ENCODE measurements at places on chromosomes 12 and 14.

DNA sequence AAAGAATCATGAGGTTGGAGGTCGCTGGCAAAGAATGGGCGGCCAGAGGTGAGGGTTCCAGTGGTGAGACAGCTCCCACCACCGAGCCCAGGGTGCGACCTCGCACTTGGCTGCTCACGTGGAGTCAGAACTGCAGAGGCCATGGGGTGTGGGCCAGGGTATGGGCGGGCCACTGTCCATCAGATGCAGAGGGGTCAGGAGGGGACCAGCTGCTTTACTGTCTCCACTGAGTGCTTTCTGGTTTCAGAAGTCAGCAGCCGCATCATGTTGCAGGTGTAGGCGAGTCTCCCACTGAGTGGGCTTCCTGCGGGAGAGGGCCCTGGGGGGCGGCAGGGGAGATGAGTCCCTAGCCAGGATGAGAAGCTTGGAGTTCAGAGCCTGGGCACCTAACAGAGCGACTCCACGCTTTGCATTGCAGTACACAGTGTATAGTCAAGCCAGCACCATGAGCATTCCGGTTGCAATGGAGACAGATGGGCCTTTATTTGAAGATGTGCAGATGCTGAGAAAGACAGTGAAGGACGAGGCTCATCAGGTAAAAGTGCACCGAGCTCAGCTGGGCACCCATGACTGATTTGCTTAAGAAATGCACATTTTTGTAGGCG lies 46.9 kb upstream of the DYNC1H1 start:
- no peaks in the 10 kb centered on the region for H3K27me3 ChIP-seq
- peak overlapping the region; percentile 7 for H3K27ac ChIP-seq
- H3K4me3 ChIP-seq, result no peak overlapping the region
- peaks cover 55% of the 10 kb centered on the region for H3K36me3 ChIP-seq

DNA sequence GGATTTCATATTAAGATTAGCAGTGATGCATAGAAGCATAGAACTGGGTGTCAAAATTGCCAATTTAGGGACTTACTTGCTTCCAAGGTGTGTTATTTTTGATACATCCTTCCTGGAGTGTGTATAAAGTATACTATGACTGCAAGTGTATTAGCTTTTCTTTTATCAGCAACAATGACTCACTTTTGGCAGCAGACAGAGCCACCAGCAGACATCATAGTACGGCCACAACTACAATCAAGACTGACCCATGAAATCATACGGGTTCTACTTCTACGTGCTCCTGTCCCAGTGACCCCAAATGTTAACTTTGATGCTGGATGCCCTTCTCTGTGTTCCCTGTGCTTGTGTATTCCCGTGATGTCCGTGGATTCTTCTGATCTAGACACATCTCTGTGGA lies 443.9 kb downstream of the TMEM132D start:
- no peaks in the 10 kb centered on the region for H3K36me3 ChIP-seq
- no peaks in the 10 kb centered on the region for H3K4me1 ChIP-seq
- DNase-seq, result no peak

- H3K4me1 ChIP-seq, result no peaks in the 10 kb centered on the region
- H3K36me3 ChIP-seq, result no peaks in the 10 kb centered on the region
- H3K27me3 ChIP-seq, result no peaks in the 10 kb centered on the region
- no peak overlapping the region for H3K4me3 ChIP-seq
- no peak for DNase-seq
These were observed 56.5 kb upstream of the PPFIA2 start for GRCh38 chr12:81815611-81816010.

DNA sequence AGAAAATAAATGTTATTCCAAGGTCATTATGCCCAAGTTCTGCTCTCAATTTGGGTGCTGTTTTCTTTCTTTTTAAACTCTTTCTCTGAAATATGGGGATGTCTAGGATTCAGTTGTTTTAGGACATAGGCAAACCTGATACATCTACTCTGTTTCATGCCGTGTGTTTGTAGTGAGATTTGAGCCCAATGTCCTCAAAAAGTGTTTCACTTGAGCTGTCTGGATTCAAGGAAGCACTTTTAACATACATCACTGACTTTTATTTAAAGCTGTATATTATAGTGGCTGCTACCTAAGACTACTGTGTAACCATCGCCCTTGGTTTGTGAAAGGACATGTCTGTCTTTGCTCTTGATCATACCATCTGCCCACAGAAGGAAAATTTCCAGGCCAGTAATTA lies 709.3 kb upstream of the STXBP6 start:
- DNase-seq, result no peak
- H3K4me1 ChIP-seq, result peaks cover 2% of the 10 kb centered on the region
- H3K36me3 ChIP-seq, result no peaks in the 10 kb centered on the region
- H3K27me3 ChIP-seq, result no peaks in the 10 kb centered on the region
- H3K27ac ChIP-seq, result no peak overlapping the region
- no peak overlapping the region for H3K4me3 ChIP-seq

- no peak overlapping the region for H3K4me3 ChIP-seq
- DNase-seq, result no peak
- peaks cover 2% of the 10 kb centered on the region for H3K4me1 ChIP-seq
- no peak overlapping the region for H3K27ac ChIP-seq
- no peaks in the 10 kb centered on the region for H3K36me3 ChIP-seq
These were observed 2.7 kb downstream of the ART4 start for GRCh38 chr12:14840616-14841015.

GRCh38 chr12:90652280-90652679 lies 302.7 kb downstream of the CCER1 start:
- no peak for DNase-seq
- H3K4me1 ChIP-seq, result no peaks in the 10 kb centered on the region
- H3K27ac ChIP-seq, result no peak overlapping the region
- no peaks in the 10 kb centered on the region for H3K36me3 ChIP-seq
- H3K4me3 ChIP-seq, result no peak overlapping the region

DNA sequence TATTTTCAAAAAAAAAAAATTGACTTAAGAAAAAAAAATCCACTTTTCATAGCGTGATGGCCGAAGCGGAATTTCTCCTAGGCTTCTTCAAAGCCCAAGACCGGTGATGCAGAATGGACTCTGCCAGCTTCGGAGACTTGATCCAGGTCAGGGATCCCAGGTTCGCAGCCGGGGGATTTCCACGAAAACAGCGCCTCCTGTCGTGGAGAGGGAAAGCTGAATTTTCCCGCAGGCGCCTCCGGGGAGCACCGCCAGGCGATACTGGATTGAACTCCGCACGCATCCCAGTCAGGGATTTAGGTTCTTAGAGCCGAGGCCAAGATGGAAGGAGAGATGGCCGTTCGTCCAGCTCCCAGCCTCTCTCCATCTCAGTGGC lies 2.1 kb downstream of the TTC6 start:
- H3K4me3 ChIP-seq, result no peak overlapping the region
- H3K4me1 ChIP-seq, result peaks cover 4% of the 10 kb centered on the region
- DNase-seq, result no peak
- H3K36me3 ChIP-seq, result no peaks in the 10 kb centered on the region
- peaks cover 98% of the 10 kb centered on the region for H3K27me3 ChIP-seq
- H3K27ac ChIP-seq, result no peak overlapping the region

- no peak overlapping the region for H3K4me3 ChIP-seq
- H3K36me3 ChIP-seq, result no peaks in the 10 kb centered on the region
- H3K27me3 ChIP-seq, result no peaks in the 10 kb centered on the region
- DNase-seq, result no peak
- H3K27ac ChIP-seq, result no peak overlapping the region
- H3K4me1 ChIP-seq, result peaks cover 5% of the 10 kb centered on the region
These were observed 110.2 kb downstream of the DPF3 start for GRCh38 chr14:72783741-72784140.

DNA sequence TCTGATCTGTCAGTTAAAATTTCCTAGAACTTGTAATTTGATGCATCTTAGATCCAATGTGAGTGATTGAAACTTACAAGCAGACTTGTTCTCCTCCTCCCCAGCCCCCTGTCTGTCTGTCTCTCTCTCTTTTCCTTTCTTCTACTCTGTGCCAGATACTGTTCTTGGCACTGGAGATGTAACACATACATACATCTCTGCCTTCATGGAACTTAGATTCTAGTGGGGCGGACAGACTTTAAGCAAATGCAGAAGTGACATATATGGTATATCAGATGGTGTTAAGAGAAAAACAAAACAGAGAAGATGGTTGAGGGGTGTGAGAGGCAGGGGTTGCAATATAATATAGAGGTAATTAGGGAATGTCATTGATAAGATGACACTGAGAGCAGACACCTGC lies 6.6 kb downstream of the CHST11 start:
- peaks cover 5% of the 10 kb centered on the region for H3K4me1 ChIP-seq
- H3K27ac ChIP-seq, result no peak overlapping the region
- no peak for DNase-seq
- no peaks in the 10 kb centered on the region for H3K36me3 ChIP-seq
- no peaks in the 10 kb centered on the region for H3K27me3 ChIP-seq
- no peak overlapping the region for H3K4me3 ChIP-seq

- H3K27me3 ChIP-seq, result no peaks in the 10 kb centered on the region
- H3K4me1 ChIP-seq, result no peaks in the 10 kb centered on the region
- peaks cover 1% of the 10 kb centered on the region for H3K36me3 ChIP-seq
These were observed 43.4 kb downstream of the BDKRB1 start for GRCh38 chr14:96299441-96299840.

- H3K27me3 ChIP-seq, result no peaks in the 10 kb centered on the region
- no peak overlapping the region for H3K27ac ChIP-seq
- H3K4me1 ChIP-seq, result no peaks in the 10 kb centered on the region
- no peak overlapping the region for H3K4me3 ChIP-seq
- DNase-seq, result no peak
- no peaks in the 10 kb centered on the region for H3K36me3 ChIP-seq
These were observed 244.2 kb upstream of the CLEC14A start for GRCh38 chr14:38500125-38500524.

DNA sequence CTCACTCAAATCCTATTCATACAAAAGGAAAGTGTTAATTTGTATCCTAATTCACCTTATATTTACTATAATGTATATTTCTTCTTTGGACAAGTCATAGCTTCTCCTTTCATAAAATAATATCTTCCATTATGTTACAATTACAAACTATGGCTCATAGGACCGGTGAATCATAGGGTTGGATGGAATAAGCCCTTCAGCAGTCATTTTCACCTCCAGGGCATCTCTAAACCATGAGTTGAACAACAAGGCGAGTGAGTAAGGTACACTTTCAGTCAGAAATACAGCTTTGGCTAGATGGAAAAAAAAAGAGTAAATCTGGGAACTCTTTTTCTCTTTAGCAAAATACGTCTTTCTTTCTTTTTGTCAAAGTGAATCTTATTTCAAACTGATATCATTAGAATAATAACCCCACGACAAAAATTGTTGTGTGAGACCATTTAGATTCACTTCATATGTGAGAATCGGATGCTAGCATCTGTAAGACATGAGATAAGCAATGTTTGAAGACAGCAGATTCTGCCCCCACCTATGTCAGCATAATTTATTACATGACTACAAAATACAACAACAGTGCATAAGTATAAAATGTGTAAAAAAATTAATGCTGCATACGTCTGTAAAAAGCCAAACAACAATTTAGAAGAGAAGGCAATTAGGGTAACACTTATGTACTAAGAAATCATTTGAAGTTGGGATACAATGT lies 184.4 kb upstream of the SLC38A2 start:
- H3K4me1 ChIP-seq, result peaks cover 6% of the 10 kb centered on the region
- H3K4me3 ChIP-seq, result no peak overlapping the region
- no peaks in the 10 kb centered on the region for H3K27me3 ChIP-seq
- no peak overlapping the region for H3K27ac ChIP-seq
- no peak for DNase-seq
- H3K36me3 ChIP-seq, result no peaks in the 10 kb centered on the region

GRCh38 chr12:105928436-105928835 lies 210.3 kb downstream of the NUAK1 start:
- peaks cover 6% of the 10 kb centered on the region for H3K4me1 ChIP-seq
- H3K36me3 ChIP-seq, result no peaks in the 10 kb centered on the region
- DNase-seq, result no peak
